H1 (cell line): ENCODE measurements at places on chromosomes 1 and 21. TPM values are rescaled to one million over a fixed set of nuclear protein-coding genes. Genes with fewer than 3 reads are reported as not detected.

- H3K36me3 ChIP-seq, result no peaks in the 10 kb centered on the region; the same call in 1 of the 2 replicates
- H3K27ac ChIP-seq, result no peak overlapping the region
- H3K4me3 ChIP-seq, result no peak overlapping the region
- no peak for DNase-seq
These were observed 35.5 kb downstream of the TIAM1 start for GRCh38 chr21:31308584-31308983.

DNA sequence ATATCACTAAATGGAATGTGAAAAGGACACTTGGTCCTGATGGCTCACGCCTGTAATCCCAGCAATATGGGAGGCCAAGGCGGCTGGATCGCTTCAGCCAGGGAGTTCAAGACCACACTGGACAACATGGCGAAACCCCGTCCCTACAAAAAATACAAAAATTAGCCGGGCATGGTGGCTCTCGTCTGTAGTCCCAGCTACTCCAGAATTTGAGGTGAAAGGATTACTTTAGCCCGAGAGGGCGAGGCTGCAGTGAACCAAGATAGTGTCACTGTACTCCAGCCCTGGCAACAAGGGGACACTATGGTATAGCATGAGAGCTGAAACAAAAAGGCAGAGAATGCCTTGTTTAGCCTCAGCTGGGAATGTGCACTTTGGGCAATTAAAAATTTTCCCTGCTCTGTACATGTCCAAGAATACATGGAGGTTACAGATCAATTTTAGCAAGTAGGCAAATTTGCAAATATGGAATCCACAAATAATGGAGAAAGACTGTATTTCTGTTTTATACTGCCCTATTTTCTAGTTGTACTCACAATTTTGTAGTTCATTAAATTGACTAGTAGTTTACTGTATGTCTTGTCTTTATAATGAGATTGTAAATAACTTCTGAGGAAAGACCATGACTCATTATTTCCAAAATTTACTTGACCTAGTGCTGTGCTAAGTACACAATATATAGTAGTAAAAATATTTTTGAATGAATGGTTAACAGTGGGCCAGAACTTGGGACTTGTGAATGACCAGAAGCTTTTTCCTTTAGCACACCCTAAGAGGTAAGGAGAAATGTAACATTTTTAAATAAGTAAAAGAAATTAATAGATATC is 2.0 kb upstream of the ANGEL2 start:
- no peak overlapping the region for H3K27ac ChIP-seq
- H3K4me1 ChIP-seq, result no peaks in the 10 kb centered on the region; the same call in 1 of the 2 replicates
- DNase-seq, result no peak
- no peaks in the 10 kb centered on the region for H3K27me3 ChIP-seq

DNA sequence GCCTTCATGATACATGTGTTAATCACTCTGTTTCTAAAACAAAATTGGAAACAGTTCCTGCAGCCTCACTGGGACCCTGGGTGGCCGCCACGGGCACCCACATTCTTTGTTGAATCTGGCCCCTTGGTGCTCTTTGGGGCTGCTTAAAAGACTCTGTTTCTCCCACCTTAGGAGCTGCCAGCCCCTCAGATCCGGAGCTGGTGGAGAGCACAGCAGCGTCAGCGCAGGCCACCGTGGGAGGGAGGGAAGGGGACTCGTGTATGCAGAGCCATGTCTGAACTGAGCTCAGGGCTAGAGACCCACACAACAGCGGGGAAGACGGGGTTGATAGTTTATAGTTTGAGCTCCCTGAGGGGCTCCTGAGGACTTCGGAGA is 121.2 kb downstream of the CNIH3 start:
- H3K27ac ChIP-seq, result no peak overlapping the region
- DNase-seq, result no peak
- H3K4me3 ChIP-seq, result no peak overlapping the region

- H3K4me1 ChIP-seq, result no peaks in the 10 kb centered on the region
- no peak overlapping the region for H3K27ac ChIP-seq
- H3K4me3 ChIP-seq, result no peak overlapping the region
- no peak for DNase-seq
- no peaks in the 10 kb centered on the region; the same call in 1 of the 2 replicates for H3K27me3 ChIP-seq
- no peaks in the 10 kb centered on the region for H3K36me3 ChIP-seq
These were observed 15.0 kb upstream of the PRDM16 start for GRCh38 chr1:3053986-3054385.

The UBL4B gene
- not detected in 2 replicates for total RNA-seq

The NUDT4B gene
- total RNA-seq, result not detected in 2 replicates
